ENCODE measurements at places on chromosomes 6 and 20. TPM values are rescaled to one million over a fixed set of nuclear protein-coding genes. Genes with fewer than 3 reads are reported as not detected.

DNA sequence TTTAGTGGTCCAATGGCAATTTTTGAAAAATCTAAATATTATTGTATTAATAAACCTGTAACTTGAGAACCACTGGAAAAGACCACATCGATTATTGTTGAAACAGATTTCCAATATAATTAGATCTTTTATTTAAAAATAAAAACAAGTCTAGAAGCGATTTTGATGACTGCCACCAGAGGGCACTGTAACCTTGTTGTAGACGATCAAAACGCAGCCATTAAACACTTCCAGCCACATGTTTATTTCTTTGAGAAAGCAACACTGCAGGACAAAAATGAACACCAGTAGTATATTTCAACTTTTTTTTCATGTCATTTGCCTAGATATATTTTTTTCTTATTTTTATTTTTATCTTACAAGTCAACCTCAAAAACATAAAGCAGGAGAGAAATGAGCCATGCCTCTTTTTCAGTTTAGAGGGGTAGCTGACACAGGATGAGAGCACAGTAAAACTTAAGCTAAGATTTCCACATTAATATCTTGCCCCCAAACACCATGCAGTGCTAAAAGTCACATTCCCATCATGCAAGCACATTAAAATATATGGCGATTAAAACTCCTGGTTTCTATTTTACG, 115.4 kb downstream of the OPRM1 start:
- no peak overlapping the region for H3K27ac ChIP-seq
- DNase-seq: peak; percentile 42
- no peaks in the 10 kb centered on the region for H3K4me1 ChIP-seq
- no peak overlapping the region for H3K4me3 ChIP-seq
- H3K27me3 ChIP-seq: no peaks in the 10 kb centered on the region
- H3K36me3 ChIP-seq: no peaks in the 10 kb centered on the region

DNA sequence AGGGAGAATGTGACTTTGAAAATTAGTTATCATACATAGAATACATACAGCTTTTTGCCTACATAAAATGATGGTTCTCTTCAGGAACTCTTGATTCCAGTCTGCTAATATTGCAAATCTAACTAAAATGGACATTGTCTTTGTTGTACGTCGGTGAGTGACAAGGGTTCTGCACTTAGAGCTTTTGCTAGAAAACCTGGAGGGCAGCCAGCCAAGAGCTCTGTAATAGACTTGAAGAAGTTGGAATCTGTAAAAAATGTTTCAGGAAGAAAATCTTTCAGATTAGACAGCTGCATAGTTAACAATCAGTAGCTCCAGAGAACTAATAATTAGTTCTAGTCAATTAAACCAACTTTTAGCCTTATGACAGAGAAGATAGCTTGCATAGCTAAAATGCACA, 138.3 kb downstream of the FLRT3 start:
- H3K27me3 ChIP-seq: no peaks in the 10 kb centered on the region
- H3K36me3 ChIP-seq: peaks cover 7% of the 10 kb centered on the region
- no peaks in the 10 kb centered on the region for H3K4me1 ChIP-seq
- no peak overlapping the region for H3K27ac ChIP-seq
- peak overlapping the region; percentile 8 for H3K4me3 ChIP-seq

The CRISP2 gene
- total RNA-seq: not detected

- DNase-seq: no peak
- no peak overlapping the region for H3K4me3 ChIP-seq
- no peaks in the 10 kb centered on the region for H3K4me1 ChIP-seq
- no peaks in the 10 kb centered on the region for H3K27me3 ChIP-seq
Observed at GRCh38 chr6:126633373-126633772, 293.5 kb downstream of the CENPW start.

The NRSN1 gene
- total RNA-seq: 5.7 TPM
